NCI-H774 (cell line): ENCODE measurements at places on chromosomes 5 and 9.

- DNase-seq, result no peak
Measured at GRCh38 chr5:76471406-76471805, 68.3 kb downstream of the IQGAP2 start.

- DNase-seq, result no peak
Measured at GRCh38 chr5:95159603-95160002, 125.3 kb downstream of the MCTP1 start.

DNA sequence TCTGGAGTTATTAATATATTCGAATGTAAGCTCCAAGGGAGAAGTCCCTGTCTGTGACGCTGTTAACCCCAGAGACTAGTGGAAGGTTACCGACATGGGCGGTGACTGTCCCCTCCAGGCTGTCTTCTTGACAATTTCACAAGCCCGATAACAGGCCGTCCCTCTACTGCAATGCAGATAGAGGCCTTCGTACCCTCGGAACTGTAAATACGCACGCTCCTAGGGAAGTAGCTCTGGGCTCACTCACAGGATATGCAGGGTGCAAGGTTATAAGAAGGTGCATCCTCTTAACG is 680 bp upstream of the RFK start:
- peak; percentile 63 for DNase-seq

DNA sequence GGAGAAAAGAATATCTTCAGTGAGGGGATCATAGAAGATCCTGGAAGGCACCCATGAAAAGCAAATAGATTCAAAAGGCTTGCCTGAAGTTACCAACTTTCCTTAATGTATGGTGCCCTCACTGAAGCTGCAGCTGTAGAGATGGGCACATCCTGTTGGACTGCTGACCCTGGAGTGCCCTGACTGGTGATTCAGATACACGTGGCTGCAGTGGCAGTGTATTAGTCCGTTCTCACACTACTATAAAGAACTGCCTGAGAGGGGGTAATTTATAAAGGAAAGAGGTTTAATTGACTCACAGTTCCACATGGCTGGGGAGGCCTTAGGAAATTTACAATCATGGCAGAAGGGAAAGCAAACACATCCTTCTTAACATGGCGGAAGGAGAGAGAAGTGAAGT is 80.3 kb downstream of the OSMR start:
- no peak for DNase-seq

- no peak for DNase-seq
Measured at GRCh38 chr9:105672711-105673234, 10.5 kb downstream of the TAL2 start.

DNA sequence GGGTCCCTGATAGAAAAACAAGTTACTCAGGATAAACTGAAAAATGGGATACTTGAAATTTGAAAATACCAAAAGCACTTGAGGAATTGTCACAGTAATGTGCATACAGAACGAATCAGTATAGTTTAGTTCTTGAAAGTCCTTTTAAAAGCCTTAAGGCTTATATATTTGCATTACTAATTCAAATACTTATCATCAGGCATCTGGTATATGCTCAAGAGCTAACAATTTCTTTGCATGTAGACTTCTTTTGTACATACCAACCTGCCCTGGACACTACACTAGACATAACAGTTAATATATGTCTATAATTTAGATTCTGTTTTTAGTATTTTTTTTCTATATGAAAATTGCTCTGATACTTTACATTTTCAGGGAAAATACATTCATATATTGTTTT is 43.2 kb downstream of the SMIM15 start:
- DNase-seq, result no peak

DNA sequence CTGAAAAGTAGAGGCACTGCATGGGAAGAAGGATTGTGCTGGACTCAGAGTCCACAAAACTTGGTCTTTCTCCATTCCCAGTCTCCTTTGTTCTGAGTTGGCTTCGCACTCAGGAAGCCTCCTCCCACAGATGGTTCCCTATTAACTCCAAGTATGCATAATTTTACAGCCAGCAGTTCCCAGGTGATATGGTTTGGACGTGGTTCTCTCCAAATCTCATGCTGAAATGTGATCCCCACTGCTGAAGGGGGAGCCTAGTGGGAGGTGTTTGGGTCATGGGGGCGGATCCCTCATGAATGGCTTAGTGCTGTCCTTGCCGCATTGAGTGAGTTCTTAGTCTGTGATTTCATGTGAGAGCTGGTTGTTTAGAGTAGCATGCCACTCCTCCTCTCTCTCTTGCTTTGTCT is 86.6 kb downstream of the FEM1C start:
- DNase-seq, result no peak

DNA sequence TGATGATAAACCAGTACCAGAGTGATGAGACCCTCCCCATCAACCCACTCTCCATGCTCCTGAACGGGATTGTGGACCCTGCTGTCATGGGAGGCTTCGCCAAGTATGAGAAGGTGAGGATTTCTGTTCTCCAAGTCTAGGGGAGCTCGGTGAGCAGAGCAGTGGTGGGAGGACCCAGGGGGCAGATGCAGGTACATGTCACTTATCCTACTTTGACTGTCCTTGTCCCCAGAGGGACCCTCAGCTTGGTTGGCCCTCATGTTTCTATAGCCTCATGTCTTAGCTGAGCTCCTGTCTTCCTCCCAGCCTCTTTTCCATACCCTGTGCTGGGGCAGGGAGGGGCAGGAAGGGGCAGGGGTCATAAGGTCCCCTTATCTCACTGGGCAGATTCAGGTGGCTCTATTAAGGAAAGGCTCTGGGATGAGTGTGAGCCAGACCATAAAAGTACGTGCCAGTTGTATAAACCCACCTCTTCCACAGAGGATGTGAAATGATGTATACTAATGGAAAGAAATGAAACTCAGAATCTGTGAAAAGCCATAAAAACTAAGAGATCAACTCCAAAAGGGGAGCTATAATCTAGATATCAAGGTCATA is 38.0 kb upstream of the FOXI1 start:
- no peak for DNase-seq

DNA sequence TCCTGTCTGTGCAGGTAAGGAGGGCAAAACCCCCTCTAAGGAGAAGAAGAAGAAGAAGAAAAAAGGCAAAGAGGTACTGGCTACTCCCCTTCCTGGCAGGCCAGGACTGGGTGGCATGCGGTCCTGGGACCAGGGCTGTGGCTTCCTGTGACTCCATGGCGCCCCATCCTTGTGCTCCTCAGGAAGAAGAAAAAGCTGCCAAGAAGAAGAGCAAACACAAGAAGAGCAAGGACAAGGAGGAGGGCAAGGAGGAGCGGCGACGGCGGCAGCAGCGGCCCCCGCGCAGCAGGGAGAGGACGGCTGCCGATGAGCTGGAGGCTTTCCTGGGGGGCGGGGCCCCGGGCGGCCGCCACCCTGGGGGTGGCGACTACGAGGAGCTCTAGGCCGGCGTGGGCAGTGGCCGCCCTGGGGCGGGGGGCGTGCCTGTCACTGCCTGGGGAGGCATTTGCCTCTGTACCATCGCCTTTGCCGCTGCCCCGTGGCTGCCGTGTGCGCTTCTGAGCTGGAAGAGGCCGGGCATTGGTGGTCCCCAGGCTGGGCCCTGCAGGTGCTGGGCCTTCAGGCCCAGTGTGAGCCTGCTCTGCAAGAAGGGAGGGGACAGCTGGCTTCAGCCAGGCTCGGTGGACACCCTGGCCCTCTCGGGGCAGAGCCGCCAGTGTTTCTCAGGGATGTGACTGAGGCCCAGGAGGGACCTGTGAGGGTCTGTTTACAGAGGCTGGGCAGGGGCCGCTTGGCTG is 2.0 kb upstream of the AJM1 start:
- no peak for DNase-seq

DNA sequence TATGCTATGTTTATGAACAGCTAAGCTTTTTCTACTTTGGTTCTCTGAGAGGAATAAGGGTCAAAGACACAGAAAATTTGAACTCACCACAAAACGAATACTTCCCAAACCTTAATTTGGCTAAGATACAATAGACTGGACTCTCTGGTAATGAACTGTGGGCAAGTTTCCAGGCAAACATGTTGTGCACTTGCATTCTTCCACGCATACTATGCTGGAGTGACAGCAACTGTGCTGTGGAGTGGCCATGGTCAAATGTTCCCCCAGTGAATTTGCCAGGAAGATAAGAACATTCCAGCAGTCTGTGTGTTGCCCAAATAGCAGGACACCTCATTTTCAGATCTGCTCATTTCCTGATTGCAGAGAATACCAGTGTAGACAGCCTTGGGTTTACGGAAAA is 275.3 kb upstream of the IL12B start:
- DNase-seq, result no peak

DNA sequence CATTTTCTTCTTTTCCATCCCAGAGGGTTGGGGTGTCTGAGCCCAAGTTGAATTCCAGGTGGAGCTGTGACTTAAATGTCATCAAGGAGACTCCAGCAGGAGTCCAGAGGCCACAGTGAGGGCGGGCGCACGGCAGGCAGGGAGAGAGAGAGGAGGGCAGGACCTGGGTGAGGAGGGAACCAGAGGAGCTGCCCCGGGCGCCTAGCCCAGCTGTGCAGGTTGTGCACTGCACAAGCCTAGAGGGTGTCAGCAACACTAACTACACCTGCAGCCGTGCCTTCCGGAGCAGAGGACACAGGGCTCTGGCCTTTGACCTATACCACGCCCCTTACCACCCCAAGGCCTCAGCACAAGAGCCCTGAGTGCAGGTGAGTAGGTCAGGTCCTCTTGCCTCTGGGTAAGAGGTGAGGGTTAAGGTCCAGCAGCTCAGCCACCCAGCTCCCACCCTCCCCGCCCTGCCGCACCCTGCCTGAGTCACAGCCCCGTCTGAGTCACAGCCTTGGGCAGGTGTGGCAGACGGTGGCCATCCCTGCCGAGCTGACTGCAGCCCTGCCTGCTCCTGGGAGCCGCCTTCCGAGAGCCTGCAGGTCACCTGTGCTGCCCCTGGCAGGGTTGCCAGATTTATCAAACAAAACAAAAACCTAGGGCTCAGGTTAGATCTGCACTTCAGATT is 6.4 kb upstream of the AGPAT2 start:
- peak; percentile 41 for DNase-seq

DNA sequence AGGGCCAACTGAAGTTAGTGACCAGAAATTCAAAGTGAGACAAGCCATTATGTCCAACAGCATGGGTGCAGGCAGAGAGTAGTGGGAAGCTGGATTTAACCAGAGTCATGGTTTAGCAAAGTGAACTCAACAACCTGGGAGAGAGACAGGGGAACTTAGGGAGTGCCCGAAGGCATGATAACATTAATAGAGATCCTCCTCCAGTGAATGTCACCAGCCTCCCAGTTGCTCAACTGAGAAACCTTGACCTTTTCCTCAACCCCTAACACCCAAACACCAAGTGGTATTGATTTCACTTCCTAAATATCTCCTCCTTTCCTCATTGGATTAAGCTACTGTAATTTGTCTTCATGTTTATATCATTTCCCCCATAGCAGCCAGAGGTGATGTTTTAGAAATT is 42.6 kb downstream of the HMGCS1 start:
- no peak for DNase-seq

- DNase-seq, result no peak
Measured at GRCh38 chr9:74697535-74697934, 190.2 kb downstream of the TRPM6 start.

- no peak for DNase-seq
Measured at GRCh38 chr5:14591548-14591947, 10.0 kb downstream of the OTULINL start.

DNA sequence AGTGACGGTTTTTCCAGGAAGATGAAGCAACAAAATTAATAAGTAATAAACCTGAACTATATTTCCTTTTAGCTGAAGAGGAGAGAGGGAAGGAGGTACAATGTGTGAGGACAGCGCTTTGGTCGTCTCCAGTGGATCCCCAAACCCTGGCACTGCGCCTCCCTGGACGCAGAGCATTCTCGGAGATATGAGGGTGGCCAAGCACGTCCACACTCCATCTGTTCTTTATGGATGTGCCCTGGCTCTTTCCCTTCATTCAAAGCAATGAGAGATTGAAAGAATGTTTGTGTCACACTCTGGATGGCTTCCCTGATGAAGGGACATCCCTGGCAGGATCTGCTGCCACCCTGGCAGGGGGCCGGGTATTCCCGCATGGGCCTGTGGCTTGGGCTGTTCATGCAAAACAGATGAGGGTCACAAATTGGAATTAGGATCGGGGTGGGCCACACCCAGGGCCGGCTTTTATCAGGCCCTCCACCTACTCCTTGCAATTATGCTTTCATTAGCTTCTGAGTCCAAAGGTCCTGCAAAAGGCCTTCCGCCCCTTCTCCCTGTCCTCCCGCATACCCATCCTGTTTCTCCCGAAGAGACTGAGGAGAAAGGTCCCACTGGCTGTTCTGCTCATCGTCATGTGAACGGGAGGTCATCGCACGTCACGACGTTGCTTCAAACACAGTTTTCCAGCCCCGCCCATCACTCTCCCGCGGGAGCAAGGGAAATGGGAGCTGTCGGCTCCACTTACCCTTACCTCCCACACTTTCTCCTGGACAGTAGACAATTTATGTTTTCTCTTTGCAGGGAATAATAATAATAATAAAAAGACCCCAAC is 286.1 kb upstream of the IRX4 start:
- DNase-seq, result no peak

DNA sequence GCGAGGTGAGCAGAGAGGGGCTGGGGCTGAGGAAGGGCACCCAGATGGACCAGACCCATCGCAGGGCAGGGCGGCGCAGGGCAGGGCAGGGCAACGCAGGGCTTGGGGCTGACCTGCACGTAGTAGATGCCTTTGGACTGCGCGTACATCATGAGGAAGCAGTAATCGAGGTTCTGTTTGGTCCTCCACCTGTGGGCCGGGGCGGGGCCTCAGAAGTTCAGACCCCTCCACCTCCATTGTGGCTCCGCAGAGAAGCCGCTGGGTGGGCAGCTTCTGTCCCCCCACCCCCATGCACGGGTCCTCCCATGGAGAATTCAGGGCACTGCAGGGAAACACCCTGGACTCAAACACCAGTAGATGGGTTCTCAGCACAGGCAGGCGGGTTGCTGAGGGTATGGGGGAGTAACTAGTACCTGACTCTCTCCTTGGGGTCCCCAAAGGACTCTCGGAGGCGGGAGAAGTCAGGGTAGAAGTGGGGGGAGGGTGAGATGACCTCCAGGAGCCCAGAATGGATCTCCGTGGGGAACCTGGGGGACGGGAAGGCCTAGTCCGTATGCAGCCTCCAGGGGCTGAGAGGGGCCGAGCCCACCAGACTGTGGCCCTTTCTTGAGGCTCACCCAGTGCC is 6.4 kb downstream of the LTC4S start:
- no peak for DNase-seq

- no peak for DNase-seq
Measured at GRCh38 chr9:92507005-92507404, 24.7 kb upstream of the ASPN start.

GRCh38 chr9:72775570-72775969 is 177.3 kb downstream of the ALDH1A1 start:
- no peak for DNase-seq

GRCh38 chr9:93009337-93010015 is 49.0 kb upstream of the SUSD3 start:
- DNase-seq, result no peak

GRCh38 chr5:128513806-128514205 is 24.2 kb downstream of the FBN2 start:
- DNase-seq, result no peak

DNA sequence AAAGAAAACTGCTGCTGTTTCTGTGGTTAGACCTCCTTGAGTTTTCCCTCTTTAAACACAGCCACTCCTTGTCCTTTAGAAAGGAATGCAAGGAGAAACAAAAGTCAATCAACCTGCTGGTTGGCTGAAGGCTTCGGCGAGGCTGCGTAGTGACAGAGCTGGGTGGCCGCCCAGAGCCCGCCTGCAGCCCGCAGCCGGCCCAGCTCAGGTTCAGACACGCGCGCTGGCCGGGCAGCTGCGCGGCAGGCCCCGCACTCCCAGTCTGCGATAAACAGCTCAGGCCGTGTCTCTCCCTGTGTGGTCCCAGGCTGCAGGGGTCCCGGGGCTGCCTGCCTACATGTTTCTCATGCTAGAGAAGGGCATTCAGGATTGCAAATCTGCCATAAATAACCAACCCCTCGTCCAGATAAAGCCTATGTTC is 115.4 kb downstream of the HSD17B3 start:
- no peak for DNase-seq

- no peak for DNase-seq
Measured at GRCh38 chr5:74382987-74383593, 257.4 kb downstream of the ENC1 start.
